ENCODE measurements at places on chromosomes 7 and 10.

DNA sequence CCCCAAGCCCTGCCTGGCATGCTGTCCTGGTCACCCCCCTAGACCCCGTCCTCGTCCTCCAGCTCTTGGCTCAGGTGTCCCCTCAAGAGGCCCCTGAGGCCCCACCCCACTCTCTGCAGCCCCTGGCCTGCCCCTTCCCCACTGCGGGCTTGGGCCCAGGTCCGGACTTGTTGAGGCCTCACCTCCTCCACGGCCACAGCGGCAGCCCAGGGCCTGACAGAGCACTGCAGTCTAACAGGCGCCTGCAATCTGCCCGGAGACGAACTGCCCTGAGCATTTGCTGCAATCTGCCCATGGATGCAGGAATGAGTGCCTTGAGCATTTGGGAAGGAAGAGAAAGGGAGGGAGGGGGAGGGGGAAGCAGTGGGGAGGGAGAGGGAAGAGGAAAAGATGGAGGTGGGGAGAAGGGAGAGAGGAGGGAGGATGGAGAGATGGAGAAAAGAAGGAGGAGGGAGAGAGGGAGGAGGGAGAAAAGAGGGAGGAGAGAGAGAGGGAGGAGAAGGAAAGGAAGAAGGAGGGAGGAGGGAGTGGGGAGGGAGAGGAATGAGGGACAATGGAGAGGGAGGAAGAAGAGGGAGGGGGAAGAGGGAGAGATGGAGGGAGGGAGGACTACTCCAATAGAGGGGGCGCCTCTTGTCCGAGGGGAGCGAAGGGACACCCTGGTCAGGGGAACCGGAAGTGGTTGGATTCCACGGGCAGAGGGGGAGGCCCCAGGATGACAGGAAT lies 73.9 kb downstream of the PDGFA start:
- DNase-seq: no peak

DNA sequence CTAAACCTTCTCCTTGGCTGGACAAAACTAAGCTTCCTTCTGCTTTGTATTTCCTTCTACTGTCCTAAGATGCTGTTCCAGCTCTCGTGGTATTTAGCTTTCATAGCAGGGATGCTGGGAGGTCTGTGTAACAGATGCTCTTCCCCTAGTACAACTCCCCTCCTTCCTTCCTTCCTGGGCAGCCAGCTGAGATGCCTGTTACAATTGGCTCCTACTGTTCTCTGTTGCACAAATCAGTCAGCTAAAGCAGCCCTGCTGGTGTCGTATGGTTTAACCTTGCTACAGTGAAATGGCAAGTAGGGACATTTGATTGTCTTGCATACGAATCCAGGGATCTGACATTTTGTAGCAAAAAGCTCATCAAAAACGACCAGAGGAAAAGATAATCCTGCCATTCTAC lies 143.8 kb downstream of the ARHGAP21 start:
- DNase-seq: no peak

- no peak for DNase-seq
Measured at GRCh38 chr7:50953820-50954219, 171.1 kb upstream of the GRB10 start.

GRCh38 chr7:6167004-6167551 lies 105.3 kb downstream of the CYTH3 start:
- DNase-seq: no peak

- no peak for DNase-seq
Measured at GRCh38 chr7:22718911-22719420, 8.0 kb upstream of the IL6 start.

GRCh38 chr10:51983481-51983880 lies 284.1 kb upstream of the CSTF2T start:
- no peak for DNase-seq

DNA sequence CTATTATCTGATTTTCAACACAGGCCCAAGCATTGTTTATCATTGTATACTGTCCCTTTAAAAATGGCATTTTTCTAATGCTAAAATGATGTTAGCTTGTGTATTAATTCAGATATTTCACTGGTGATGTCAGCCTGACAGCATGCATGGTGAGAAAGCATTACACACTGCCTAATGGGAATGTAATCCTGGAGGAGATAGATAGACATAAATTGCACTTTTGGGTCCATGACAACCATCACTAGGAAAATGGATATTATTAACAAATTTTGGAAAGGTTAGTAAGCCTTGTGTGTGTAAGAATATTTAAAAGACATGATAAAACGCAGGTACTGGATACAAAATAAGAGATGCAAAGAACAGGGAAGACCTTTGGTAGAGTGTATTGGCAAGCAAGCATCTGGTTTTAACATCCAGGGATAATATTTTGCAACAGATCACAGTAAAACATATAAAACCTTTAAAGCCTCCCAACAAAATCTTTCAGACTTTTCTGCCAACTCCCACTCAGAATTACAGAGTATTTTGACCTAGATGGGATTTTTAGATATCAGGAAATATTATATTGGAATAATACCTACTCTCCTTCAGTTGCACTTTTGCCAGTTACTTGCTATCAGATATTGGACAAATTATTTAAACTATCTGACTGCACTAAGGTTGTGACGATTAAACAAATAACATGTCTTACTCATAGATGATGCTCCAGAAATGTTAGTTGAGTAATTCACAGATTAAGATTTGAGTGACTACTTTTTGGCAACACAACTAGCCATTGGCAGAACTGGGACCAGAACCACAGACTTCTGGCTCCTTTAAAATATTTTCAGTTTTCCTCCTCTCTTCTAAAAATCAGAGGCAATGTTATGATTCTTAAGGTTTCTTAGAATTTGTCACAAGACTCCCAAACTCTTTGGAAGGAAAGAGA lies 291.6 kb upstream of the SEMA3C start:
- DNase-seq: no peak

DNA sequence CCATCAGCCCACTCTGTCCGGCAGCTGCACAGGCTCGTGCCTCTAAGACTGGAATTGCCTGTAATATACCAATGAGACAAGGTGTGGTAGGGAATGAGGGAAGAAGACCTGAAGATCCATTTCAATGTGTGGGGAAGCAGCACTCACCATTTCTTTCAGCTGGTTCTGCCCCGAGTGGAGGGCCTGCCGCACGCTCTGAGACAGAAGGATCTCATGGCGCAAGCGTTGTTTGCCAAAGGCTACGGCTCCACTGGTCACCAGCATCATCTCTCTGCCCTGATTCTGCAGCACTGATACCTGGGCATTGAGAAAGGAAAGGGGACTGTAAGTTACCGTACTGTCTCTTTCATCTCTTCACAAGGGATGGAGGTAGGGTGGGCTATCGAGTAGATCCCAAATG lies 19.4 kb downstream of the ALDH18A1 start:
- no peak for DNase-seq

DNA sequence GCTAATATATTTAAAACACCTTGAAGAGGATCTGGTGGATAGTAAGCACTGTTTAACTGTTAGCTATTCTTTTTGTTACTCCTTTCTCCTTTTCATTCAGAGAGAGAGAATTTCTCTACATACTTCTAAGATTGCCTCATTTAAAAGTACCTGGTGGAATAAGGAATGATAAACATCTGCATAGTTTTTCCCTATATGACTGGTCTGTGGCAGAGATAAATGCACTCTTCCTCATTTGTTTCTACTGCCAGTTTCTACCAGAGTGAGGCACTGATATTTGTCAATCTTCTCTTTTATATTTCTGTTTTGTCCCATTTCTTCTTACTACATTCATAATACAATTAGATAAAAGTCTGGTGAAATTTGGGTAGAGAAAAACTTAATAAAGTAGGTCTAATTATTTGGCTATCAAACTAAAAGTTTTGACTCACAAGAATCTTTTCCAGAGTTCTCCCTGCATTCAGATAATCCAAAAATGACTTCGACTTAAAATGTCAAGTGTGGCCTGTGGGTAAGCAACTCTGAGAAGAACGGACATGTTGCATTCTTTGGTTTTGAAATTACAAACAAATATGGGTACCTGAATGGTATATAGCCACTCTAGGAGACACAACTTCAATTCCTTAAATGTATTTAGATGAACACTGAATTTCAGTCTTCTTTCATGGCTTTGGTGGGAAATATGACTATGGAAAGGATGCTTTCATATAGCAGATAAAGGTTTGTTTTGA lies 38.8 kb downstream of the RNLS start:
- DNase-seq: no peak

GRCh38 chr10:69449841-69450240 lies 1.4 kb upstream of the TSPAN15 start:
- DNase-seq: peak; percentile 16

Measured in SHP77 treated with DMSO at 0.1 percent for 48 hours (cell line).